Endothelial cell (in vitro differentiated cells): ENCODE measurements at places on chromosomes 3 and 15. TPM values are rescaled to one million over a fixed set of nuclear protein-coding genes. Genes with fewer than 3 reads are reported as not detected.

DNA sequence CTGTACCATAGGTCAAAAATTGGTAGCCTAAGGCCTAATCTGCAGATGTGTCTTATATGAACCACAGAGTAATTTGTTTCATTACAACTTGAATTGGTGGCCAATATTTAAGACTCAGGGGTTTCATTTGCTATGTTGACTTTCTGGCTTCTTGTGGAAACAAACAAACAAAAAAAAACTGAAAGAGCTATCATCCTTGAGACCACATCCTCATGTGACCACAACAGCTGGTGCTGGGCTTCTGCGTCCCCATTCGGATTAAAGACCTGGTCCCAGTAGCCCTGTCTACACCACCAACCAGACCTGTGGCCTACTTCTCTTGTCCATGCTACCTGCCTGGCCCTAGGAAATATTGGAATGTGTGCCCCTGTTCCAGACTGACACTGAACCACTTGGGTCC lies 61.7 kb downstream of the STRIT1 start:
- DNase-seq, result no peak

GRCh38 chr3:21744793-21745192 lies 6.2 kb downstream of the ZNF385D start:
- DNase-seq, result no peak

DNA sequence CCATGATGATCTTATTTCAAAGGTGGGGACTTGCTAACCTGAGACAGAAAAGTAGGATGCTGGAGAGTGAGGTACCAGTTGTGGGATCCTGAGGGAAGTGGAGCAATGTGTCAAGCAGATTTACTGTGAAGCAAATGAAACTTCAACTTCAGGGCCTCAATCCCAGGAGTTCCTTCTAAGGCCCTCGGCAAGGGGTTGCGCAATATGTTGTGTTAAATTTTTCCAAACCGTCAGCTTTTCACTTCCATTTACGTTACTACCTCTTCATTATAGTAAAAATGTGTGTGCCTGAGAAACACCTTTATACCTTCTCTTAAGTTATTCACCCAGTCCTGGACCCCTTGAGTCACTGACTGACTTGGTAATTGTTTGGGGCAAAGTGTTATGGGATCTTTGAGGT lies 42.5 kb upstream of the KCNH8 start:
- no peak for DNase-seq

DNA sequence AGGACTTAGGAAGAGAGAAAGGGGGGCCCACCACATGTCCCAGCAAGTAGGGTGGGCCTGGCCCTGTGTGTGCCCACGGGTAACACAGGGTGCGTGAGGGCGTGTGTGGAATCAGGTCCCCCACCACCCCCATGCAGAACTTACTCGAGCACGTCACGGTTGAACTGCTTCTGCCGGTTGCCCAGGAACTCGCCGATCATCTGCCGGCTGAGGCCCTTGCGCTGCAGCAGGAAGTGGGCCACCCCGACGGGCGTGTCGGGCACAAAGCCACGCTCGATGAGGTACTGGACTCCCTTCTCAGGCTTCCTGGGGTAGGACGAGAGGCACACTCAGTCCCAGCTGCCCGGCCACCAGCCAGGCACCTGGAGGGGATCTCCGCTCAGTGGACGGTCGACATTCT lies 83.1 kb upstream of the RPL32 start:
- no peak for DNase-seq

GRCh38 chr3:9767418-9767817 lies 2.3 kb downstream of the CAMK1 start:
- DNase-seq, result no peak

- DNase-seq, result no peak
These were observed 362.4 kb downstream of the FEZF2 start for GRCh38 chr3:62010989-62011388.

- peak; percentile 51 for DNase-seq
These were observed 605 bp downstream of the DCUN1D1 start for GRCh38 chr3:182979674-182980191.

GRCh38 chr3:43856351-43856750 lies 165.6 kb downstream of the ABHD5 start:
- no peak for DNase-seq

- peak; percentile 59 for DNase-seq
These were observed 62.7 kb downstream of the PDE8A start for GRCh38 chr15:85044251-85044853.

DNA sequence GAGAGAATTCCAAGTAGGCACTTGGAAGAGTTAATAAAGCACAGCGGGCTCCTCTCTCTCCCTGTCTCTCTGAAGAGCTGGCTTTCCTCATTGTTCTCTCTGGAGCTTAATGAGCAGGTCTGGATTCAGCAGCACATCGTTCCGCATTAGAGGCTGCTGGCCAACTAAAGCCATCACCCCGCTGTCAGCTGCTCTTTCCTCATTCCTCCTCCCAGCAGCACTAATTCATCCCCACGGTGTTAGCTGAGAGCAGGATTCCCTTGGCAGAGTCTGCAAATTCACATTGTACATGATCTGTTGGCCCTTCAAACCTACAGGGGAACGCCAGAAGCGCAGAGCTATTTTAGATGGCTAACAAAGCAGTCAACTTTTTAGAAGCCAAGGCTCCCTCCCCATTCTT lies 44.2 kb downstream of the SGO1 start:
- no peak for DNase-seq

GRCh38 chr3:1232276-1232675 lies 139.5 kb downstream of the CNTN6 start:
- DNase-seq, result no peak

DNA sequence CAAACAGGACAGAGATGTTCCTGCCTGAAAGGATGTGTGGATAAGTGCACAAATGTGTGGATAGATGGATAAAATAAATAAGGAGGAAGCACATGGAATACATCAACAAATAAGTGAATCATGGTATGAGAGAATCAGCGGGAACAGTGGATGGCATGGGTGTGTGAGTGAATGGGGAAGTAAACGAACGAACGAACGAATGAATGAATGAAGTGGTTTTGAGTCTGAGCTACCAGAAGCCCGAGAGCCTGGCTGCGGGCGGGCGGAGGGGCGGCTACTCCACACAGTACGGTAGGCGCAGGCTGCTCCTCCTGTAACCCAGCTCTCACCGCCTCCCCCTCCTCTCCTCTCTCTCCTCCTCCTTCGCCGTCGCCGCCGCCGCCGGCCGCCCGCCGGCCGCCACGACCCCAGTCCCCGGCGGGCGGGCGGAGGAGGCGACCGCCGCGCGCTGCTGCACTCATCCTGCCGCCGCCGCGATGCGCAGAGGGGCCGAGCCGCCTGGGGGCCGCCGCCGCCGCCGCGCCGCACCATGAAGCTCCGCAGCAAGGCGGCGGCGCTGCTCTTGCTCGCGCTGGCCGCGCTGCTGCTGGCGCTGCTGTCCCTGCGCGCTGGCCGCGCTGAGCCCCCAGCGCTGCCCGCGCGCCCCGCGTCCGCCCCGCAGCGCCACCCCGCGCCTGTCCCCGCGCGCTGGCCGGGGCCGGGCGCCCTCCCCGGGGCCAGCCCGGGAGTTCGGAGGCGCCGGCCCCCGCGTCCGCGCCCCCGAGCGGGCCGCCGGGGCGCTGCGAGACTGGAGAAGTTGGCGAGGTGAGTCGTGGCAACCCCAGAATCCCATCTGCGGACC lies at the start of gene GXYLT2:
Gene GXYLT2, plus strand, starts transcription at position 342 of the 841 bp plus-strand sequence. Its CDS starts 188 bp downstream, at position 530.
- peak; percentile 58 for DNase-seq

- no peak for DNase-seq
These were observed 28.6 kb upstream of the SH3BP5 start for GRCh38 chr3:15360788-15361493.

DNA sequence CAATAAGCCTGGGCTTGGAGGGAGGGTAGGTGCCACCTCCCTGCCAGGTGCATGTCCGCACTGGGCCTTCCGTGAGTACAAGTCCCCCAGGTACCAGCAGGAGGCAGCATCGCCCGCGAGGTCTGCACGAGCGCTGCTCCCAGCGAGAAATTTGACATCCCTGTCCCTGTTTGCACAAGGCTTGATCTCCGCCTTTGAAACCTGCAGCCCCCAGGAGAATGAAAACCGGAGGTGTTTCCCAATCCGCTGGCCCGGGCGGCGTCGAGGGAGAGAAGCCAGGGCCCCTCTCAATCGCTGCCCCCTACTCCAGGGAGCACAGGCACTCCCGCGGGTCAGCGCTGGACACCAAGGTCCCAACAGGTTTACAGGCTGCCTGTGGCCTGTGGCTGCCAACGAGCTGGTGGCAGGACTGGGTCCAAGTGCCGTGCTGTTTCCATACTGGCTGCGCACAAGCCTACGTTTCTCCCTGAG lies 961 bp downstream of the HAPLN3 start:
- DNase-seq, result peak; percentile 86

- no peak for DNase-seq
These were observed 222.3 kb upstream of the THBS1 start for GRCh38 chr15:39358441-39359041.

- DNase-seq, result no peak
These were observed 91.5 kb downstream of the MYLK start for GRCh38 chr3:123792473-123793201.

DNA sequence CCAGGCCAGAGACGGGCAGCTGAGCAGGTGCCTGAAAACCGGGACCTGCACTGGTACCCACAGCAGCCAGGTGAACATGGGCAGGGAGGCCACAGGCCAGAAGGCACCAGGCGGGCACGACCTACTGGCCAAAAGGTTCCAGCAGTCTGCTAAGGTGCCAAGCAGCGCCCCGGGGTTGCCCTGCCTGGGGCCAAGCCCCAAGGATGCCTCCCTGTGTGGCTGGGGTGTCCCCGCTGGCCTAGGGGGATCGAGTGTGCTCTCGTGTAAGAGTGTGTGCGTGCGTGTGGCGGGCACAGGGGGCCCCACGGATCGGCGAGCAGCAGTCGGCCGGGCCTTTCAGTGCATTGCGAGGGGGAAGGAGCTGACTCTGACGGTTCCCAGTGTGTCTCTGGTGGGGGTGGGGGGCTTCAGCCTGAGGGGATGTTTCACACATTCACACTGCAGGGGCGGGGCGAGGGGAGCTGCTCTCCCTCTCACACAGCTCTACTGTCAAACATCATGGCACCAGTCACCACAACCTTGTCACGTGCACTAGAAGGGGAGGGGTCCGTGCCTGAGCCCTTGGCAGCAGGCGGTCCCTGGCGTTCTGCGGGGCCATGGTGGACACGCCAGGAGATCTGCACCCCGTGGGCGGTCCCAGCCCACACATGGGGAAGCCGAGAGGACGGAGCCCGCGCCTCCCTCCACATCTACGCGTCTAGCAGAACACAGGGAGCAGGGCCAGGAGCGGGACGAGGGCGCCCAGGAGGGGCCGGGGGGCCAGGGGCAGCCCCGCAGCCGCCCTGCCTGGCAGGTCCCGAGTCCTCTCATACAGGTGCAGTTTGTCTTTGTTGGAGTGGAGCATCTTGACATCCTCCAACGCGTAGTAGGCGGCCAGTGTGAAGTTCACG lies 44.5 kb downstream of the RGMA start:
- no peak for DNase-seq

DNA sequence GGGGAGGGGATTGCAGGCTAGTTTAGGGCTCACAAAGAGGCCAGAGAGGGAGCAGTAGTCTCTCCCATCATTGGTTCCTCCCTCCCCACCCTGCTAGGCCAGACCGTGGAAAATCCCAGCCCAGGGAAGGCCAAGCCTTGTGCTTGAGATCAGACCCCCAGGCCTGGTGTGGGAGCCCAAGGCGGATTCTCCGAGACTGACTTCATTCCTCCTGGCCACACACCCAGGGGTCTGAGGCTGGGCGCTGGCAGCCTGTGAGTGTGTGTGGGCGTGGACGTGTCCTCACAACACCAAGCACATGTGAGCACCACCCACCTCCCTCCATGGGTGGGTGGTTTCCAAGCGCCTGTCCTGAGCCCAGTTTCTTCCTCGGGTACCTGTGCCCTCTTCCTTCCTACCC lies 4.1 kb downstream of the LOXL1 start:
- DNase-seq, result no peak

GRCh38 chr3:152319256-152319655 lies 50.5 kb downstream of the MBNL1 start:
- DNase-seq, result no peak

DNA sequence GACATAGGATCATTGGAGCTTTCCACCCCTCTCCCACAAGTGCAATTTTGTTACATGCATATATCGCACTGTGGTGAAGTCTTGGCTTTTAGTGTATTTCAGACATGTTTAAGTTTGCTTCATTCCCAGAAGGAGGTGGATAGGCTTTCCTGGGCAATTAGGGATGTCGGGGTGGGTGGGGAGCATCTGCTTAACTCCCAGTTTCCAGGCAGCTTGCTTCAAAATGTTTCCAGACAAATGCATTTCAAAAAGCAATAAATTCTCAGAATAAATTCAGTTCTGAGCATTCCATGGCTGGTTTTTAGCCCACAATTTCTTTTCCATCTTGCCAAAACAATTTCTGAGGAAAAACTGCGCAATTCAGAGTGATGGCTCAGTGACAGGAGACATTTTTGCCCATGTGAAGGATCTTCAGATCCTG lies 227.7 kb upstream of the ZPLD1 start:
- no peak for DNase-seq

DNA sequence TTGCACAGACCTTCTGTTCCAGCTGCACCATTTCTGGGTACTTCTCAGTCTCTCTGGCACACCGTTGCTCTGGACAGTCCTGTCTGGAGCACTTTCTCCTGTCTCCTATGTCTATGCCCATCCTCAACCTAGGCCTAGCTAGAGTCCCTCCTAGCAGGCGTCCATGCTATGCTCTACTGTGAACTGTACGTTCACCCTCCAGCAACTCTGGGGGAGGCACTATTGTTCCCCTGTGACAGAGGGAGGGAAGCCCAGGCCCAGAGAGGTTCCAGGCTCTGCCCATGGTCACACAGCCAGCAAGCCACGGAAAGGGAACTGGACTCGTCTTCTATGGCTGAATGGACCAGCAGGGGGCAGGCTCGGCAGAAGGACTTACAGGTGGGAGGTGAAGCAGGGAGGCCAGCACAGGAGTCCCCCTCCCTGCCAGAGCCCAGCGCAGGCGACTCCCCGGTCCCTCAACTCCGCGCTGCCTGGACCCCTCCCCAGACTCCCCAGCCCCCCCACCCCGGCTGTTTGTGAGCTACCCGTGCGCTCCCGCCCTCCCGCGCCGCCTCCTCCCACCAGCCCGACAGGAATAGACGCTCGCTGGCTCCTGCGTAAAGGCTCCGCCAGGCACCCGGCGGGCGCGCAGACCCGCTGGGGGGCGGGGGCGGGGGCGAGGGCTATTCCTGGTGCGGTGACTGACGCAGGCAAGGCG lies 1.7 kb upstream of the LINGO1 start:
- DNase-seq, result peak; percentile 88

GRCh38 chr15:50415752-50416404 lies 8.3 kb upstream of the USP8 start:
- no peak for DNase-seq

- DNase-seq, result no peak
These were observed 27.9 kb downstream of the EHD4 start for GRCh38 chr15:41944313-41944940.

- DNase-seq, result peak; percentile 89
These were observed at the start of gene TLNRD1 for GRCh38 chr15:81000624-81001151. TSS of gene TLNRD1 (plus strand) at chr15:81000923. CDS start at chr15:81002272, 1,349 bp downstream.

CLSTN2 gene
- 0.74 TPM for total RNA-seq

CASR gene
- not detected for total RNA-seq

ADPRH gene
- 5.1 TPM for total RNA-seq

CRBN gene
- 47.8 TPM for total RNA-seq

EHHADH gene
- 6.8 TPM for total RNA-seq

SUCLG2 gene
- 33.8 TPM for total RNA-seq

RABL3 gene
- total RNA-seq, result 15.1 TPM

CNTN4 gene
- total RNA-seq, result not detected

AGBL1 gene
- 0.03 TPM for total RNA-seq

IGF2BP2 gene
- 165 TPM for total RNA-seq

SEMA3B gene
- total RNA-seq, result 1.7 TPM

RAMAC gene
- total RNA-seq, result 23.6 TPM
